ENCODE measurements at places on chromosomes 1 and 21.
A peak's percentile ranks its signal among the peaks of the same experiment; 100 is the strongest.

DNA sequence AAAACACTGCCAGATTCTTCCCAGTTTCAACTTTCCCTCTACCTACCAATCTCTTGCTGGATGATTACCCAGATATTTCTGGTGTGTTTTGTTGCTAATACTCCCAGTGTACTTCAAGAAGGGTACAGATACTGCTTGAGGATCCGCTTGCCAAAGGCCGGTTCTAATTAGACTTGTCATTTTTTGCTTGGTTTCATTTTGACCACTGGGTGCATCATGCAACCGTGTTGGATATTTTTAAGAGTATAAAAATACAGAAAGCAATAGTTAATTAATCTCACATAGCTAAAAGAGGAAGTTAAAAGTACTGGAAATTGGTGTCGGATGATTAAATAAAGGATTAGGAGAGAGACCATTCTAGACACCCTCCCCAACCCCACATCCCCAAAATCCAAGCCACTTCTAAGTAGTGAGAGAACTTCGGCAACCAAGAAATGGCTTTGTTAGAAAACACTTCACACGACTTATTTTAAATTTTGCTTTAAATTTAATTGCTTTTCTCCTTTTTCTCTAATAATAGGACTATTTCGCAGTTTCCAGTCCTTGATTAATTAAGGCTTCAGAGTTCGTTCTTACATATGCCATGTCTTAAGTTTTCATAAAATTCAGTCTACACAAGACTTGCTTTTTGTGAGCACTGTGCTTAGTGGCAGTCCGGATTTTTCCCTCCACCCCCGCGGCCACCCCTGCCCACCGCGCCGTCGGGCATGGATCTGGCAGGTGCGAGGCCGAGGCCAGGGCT is 2.5 kb upstream of the CDKN2C start:
- DNase-seq: no peak

DNA sequence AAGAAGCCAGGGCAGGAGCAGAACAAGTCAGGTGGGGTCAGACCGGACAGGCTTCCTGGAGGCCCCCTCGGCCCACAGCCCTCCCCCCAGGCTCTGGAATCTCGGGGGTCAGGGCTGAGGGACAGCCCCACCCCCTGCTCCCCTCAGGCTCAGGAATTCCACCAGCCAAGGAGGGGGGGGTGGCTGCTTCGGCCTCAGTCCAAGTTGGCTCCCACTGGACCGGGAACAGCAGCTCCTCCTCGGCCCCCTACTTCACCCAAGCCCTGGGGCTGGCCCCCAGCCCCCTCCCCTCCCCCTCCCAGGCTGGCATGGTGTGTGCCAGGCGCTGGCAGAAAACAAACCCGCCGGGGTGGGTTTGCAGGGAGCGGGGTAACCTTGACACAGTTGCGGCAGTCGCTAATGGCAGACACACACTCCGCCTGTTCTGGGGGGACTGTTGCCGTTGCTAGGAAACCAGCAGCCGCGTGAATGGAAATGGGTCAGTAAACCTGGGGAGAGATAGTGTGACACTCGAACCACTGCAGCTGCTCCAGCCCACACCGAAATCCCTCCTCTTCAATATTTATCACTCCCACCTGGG is 32.4 kb downstream of the AHDC1 start:
- DNase-seq: no peak

DNA sequence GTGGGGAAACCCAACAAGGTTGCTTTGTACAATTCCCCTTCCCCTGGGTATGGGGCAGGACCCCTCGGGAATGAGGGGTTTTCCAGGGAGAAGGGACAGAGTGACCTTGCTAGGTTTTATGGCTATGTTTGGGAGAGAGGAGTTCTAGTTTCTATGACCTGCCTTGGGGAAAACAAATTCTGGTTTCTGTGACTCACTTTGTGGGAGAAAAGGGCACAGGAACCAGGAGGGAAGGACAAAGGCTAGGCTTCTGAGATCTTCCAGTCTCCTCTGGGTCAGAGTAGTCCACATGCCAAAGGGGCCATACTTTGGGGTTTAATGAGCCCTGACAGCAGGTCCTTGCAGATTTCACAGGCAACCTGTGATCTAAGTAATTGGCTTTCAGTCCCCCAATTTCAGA is 5.5 kb upstream of the PTGER3 start:
- DNase-seq: no peak

DNA sequence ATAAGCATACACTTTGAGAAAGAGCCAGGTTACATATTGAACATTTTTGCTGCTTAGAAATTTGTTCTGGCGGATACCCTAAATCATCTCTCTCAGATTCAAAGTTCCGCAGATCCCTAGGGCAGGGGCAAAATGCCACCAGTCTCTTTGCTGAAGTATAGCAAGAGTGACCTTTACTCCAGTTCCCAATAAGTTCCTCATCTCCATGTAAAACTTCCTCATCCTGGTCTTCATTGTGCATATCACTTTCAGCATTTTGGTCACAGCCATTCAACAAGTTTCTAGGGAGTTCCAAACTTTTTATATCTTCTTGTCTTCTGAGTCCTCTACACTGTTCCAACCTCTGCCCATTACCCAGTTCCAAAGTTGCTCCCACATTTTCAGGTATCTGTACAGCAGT is 23.3 kb upstream of the LYPD8 start:
- DNase-seq: no peak

GRCh38 chr1:32275424-32275823 is 16.5 kb upstream of the HDAC1 start:
- DNase-seq: peak; percentile 8

DNA sequence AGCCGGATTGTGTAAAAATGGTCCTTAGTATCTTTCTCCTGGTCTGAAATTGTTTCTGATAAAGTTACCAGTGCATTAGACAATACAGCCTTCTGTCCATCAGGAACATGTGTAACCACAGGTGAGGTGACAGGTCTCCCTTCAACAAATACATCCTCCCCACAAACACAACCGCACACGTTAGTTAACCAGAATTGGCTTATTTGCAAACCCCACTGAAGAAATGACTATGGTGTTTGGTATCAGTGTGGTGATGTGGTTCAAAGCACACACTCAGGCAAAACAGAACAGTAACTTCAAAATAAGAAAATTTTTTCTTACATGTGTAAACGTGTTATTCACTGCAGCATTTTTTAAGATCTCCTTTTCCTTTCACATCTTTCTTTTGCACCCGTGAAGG is 517.2 kb upstream of the NR5A2 start:
- DNase-seq: no peak

GRCh38 chr1:85849660-85850059 is 141.4 kb upstream of the ZNHIT6 start:
- DNase-seq: no peak

- DNase-seq: no peak
Observed at GRCh38 chr1:212979340-212980122, 29.2 kb downstream of the VASH2 start.

DNA sequence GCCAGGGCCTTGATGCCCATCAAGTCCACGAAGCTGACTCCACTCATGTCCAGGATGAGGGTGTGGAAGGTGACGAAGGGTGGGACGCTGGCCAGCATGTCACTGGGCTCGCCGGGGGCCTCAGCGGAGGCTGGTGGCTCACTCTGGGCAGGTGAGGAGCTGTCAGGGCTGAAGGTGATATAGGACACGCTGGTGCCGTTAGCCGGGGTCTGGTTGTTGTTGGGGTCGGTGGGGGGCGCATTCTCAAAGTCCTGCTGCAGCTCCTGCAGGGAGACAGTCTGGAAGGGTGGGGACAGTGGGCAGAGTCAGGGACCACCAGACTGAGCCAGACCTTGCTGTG is 21.7 kb downstream of the SLC26A9 start:
- DNase-seq: no peak
